ENCODE measurements at places on chromosomes 6 and 20.

DNA sequence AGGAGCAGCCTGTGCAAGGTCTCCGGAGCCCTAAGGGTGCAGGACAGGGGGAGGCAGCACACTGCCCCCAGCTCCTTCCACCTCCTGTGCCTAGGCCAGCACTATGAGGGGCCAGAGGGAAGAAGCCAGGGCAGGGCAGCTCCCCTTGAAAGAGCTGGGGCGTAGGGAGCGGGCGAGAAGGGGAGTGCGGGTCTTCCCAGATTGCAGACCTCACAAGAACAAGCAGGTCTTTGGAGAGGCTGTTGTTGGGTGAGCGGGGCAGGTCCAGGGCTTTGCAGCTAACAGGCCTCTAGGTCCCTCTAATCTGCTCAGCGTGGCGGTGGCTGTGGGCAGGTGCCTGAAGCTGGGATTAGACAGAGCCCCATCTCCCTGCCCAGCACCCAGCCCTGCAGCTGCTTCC, 22.4 kb upstream of the CST1 start:
- no peak for DNase-seq

GRCh38 chr6:88908598-88909548, 54.5 kb downstream of the RNGTT start:
- DNase-seq, result no peak

DNA sequence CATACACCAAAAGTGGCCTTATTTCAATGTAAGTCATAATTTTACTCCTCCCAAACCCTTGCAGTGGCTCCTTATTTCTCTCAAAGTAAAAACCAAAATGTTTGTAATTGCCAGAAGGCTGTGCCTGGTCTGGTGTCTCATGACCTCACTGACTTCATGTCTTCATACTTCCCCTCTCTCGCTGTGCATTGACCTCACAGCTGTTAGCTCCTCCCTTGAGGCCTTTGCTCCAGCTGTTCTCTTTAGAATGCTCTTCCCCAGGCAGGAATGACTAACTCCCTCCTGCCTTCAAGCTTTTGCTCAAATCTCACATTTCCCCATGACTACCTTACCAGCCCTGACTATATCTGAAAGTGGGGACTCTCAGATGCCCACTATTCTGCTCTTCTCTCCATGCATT, 83.3 kb downstream of the MTFR2 start:
- DNase-seq, result no peak

GRCh38 chr20:63264000-63264399, 8.6 kb upstream of the ARFGAP1 start:
- no peak for DNase-seq

DNA sequence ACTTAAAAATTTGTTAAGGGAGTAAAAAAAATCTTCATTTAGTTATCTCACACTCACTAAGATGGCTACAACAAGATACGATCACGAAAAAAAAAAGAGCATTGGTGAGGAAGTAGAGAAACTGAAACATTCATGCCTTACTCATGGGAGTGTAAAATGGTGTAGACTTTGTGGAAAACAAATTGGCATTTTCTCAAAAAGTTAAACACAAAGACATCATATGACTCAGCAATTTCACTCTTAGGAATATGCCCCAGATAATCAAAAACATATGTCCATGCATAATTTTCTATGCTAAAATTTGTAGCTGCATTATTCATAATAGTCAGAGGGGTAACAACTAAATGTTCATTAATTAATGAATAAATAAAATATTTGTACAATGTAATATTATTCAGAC, 120.9 kb upstream of the IRAK1BP1 start:
- DNase-seq, result no peak
